ENCODE measurements at places on chromosomes 12 and 14.
A peak's percentile ranks its signal among the peaks of the same experiment; 100 is the strongest.

- no peak for DNase-seq
These were observed 22.5 kb downstream of the SLC38A6 start for GRCh38 chr14:61003571-61003970.

- no peak for DNase-seq
These were observed 181.1 kb upstream of the HIF1A start for GRCh38 chr14:61513986-61514830.

DNA sequence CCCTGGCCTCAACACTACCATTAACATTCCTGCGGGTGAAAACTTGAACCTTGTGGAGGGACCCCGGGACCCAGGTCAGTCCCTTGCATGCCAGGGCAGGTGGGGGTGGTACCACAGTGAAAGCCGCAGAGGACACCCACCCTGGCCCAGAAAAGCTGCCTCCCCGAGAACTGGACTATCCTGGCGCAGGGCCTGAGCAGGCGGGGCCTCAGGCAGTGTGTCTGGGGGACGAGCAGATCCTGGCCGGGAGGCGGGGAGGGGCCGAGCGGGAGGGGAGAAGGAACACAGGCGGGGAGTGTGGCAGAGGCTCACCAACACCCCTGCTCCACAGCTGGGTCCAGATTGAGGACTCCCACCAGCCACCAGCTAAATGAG is 10.0 kb downstream of the AHNAK2 start:
- peak; percentile 80 for DNase-seq

- no peak for DNase-seq
These were observed 28.2 kb downstream of the TSPAN19 start for GRCh38 chr12:85007836-85008235.

- no peak for DNase-seq
These were observed 129.9 kb downstream of the CPNE8 start for GRCh38 chr12:38775457-38775856.

- DNase-seq = no peak
These were observed 10.6 kb downstream of the IL22 start for GRCh38 chr12:68242777-68243176.

DNA sequence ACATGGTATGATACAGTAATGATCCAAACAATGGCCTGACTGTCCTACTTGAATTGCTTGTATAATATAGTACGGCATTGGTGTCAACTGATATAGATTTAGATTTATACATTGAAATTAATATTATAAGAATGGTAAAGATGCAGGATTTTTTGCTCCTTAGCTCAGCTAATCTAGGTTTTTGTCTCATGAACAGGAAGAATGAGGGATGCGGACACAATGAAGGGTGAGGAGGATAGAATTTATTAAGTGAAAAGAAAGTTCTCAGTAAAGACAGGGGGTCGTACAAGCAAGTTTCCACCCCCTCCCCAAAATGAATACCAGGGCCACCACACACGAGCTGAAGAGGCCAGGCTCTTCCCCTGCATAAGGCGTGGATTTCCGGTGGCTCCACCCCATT is 96.1 kb downstream of the KCNA5 start:
- no peak for DNase-seq

GRCh38 chr12:42475106-42475505 is 114.4 kb downstream of the PRICKLE1 start:
- no peak for DNase-seq

DNA sequence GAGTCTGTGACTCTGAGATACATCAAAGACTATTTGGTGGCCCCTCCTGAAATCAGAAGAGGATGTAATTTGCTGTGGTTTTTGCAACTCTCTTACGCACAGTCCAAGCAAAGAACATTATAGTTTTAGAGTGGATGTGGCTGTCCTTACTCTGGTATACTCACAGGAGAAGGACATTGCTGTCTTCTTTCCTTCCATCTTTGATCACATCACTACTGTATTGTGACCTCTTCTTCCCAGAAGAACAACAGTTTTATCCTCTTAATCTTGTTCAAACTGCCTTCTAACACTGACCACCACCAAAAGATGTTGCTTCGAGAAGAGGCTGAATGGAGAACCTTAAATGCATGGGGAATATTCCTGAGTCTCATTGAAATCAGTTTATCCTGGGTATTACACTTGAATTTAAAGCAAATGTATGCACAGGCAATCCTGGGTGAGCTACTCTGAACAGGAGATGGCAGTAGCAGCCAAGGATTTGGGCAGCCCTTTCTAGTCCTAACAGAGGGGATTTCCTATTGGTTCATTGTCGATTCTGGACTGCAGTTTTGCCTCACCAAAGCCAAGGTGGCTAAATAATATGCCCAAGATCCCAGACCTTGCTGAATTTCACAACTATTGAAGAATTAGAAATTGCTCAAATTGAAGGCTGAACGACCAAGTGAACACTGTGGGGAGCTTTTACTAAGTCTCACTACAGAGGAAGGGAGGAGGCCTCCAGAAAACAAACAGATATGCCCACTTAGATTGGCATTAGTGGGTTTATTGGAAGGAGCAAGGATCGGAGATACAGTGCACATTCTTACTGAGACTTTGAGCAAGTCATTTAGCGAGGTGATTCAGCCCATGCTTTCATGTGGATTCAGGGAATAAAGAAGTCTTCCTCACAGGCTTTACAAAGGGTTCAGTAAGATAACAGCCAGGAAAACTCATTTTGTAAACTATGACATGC is 282.8 kb downstream of the PAWR start:
- DNase-seq = peak; percentile 39

Measured in lower leg skin (tissue), 4 donors.